ENCODE measurements at places on chromosomes 3 and 15.

DNA sequence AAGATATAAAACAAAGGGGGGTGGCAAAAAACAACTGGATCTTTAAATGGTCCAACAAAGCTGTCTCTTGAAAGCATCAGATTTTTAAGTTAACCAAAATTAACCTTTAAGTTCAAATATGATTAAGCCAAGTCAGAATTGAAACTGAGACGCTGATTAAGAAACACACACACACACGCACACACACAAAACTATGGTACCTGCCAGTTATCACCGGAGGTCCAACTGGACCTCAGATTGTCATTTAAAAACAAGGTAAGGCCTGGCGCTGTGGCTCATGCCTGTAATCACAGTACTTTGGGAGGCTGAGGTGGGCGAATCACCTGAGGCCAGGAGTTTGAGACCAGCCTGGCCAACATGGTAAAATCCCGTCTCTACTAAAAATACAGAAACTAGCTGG is 10.4 kb downstream of the ARF4 start:
- DNase-seq, result no peak

DNA sequence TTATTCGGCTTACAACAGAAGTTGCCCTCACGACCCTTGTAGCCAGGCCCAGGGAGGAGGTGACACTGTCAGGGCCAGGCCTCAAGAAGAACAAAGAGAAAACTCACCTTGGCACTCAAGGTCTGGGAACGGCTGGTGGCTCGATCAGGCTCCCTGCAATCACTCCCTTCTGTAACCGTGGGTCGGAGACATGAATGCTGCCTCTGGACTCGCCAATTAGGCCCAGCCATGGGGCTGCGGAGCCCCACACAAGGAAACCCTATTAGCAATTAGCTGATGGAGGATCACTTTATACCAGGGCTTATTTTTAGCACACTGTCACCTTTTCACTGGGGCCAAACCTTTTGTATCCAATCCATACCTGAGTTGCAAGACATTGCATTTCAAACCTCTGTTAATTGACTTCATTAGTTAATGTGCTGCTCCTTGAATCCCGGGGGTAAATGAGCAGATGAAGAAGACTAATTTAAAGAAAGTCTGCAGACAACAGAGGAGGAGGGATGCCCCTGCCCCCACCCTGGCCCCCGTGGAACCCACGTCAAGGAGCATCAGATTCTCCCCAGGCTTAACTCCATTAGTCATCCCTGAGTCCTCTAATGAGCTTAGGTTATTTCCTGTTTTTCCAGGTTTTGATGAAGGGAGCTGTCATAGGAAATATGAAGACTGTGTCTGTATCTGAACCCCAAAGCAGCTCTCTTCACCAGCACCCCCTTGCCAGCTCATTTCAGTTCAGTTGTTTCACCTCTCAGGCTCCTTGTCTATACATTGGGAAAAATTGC is 255.3 kb downstream of the RORA start:
- DNase-seq, result peak; percentile 56

DNA sequence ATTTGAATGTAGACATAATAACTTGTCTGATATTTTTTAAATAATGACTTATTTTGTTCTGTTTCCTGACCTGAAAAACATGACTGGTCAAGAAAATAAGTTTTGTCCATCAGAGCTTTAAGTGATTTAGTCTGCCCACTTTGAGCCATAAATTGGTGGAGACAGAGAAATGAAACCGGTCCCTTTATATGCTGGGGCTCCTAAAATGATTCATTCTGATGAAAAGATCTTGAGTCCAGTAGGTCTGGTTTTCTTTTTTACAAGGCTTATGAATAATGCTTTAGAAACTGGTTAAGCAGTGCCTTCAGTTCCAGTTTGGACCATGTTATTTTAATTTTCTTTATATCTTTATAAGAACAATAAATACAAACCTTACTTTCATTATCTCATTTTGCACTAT is 293.2 kb downstream of the DIPK2A start:
- DNase-seq, result no peak

DNA sequence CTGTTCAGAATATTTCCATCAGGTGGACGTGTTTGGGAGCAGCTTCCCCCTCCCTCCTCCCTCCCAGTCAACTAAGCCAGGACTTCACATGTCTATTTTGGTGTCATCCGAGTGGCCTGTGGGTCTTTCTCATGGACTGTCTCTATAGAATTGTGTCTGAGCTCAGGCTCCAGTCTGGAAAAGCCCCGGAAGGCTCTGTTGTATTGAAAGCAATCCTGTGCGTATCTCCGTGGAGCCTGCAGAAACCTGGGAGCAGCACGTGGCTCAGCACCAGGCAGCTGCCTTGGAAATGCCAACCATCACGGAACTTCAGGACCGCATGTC is 25.2 kb downstream of the COLQ start:
- DNase-seq, result no peak

GRCh38 chr15:67148196-67148701 is 82.8 kb downstream of the SMAD3 start:
- DNase-seq, result no peak

DNA sequence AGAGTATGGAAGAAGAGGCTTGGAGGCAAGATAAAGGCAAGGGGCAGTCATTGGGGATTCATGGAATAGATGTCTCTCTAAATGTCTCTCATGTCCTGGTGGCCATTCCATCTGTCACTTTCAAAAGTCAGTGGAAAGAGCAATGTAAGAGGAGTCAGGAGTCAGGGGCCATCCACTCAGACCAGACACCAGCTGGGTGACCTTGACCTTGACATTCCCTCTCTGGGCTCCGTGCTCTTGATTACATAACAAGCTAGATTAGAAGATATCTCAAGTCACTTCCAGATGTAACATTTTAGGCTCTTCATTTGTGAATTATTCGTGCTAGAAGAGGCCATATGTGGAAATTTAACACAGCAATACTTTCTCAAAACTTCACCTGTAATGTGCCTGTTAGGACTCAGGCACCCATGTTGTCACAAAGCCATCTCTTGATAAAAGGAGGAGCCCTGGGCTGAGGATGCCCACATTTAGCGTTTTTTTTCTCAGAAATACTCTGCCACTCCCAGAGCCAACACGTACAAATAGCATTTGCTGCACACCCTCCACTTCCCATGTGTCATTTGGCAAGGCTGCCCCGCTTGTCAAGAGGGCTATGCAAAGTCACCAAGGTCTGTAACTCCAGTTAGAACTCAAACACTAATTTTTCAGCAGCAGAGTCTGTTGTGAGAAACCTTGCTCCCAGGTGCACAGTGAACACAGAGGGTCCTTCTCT is 321.7 kb downstream of the RORA start:
- DNase-seq, result no peak

GRCh38 chr3:150114873-150115540 is 144.3 kb upstream of the PFN2 start:
- no peak for DNase-seq

GRCh38 chr3:128553560-128553959 is 60.6 kb upstream of the GATA2 start:
- DNase-seq, result no peak

GRCh38 chr3:29695201-29695600 is 414.3 kb downstream of the RBMS3 start:
- no peak for DNase-seq

DNA sequence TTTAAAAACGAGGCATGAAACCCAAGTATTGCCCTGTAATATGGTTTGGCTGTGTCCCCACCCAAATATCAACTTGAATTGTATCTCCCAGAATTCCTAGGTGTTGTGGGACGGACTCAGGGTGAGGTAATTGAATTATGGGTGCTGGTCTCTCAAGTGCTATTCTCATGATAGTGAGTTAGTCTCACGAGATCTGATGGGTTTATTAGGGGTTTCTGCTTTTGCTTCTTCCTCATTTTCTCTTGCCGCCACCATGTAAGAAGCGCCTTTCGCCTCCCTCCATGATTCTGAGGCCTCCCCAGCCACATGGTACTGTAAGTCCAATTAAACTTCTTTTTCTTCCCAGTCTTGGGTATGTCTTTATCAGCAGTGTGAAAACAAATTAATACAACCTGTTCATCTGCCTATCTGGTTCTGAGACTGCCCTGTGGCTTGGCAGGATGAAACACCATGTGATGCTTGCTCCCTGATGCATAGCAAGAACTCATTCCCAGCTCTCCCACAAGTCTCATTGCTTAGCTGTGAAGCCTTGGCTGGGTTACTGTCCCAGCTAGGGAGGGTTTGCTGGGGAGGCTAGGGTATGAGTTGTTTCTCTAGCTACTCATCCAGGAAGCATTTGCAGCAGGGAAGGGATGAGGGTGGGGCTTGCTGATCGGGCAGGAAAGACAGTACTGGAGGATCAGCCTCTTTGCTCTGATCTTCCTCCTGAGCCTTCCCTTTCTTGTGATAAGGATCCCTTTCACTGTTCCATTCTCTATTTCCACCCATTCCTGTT is 3.7 kb upstream of the SQOR start:
- DNase-seq, result no peak
